ENCODE measurements at places on chromosomes 5 and 9. TPM values are rescaled to one million over a fixed set of nuclear protein-coding genes. Genes with fewer than 3 reads are reported as not detected.

Gene C8G
- 4.6 TPM for total RNA-seq

Gene ELAVL2
- 77.0 TPM for total RNA-seq

Gene C5orf52
- total RNA-seq = 62.0 TPM

Gene ARHGEF39
- total RNA-seq = 2.2 TPM

Gene DBH
- 0.06 TPM for total RNA-seq

Gene ELOVL7
- total RNA-seq = 2.4 TPM

Gene PAEP
- not detected for total RNA-seq

DNA sequence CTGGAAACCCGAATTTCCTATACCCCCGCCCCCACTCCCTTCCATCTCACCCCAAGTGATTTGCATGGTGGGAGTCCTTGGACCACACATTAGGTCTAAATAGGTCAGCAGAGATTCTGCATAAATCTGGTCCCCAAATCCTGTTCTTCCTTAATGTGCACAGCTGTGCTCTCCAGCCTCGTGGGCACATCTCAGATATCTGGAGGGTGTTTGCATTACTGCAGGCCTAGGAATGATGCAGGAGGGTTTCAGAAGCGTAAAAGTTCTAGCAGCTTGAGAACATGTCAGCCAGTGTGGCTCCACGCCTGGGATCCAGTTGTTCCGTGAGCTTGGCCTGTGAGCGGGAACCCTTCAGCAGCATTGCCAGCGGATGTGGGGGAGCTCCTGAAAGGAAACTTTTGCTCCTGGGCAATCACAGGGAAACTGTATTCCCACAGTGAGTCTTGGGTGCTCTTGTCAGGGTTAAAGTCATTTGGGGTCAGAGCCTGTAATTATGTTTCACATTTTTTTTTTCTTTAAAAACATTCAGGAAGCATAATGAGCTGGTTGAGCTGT, 12.9 kb downstream of the ARHGAP26 start:
- DNase-seq = peak; percentile 92

DNA sequence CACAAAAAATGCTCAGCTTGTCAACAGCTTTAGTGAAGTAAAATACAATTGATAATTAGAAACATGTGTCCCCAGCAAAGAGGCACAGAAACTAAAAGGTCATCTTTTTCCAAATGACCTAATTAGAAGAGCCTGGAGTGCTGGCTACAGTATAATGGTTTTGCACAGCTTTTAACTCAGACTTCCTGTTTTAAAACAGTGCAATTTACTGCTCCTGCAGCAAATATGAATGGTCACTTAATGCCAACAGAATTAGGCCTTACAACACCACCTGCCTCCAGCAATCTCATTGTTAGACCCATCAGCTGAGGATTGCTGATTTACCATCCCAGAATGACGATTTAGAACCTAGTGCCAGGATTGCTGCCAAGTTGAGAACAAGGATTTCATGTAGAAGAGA, 239.3 kb downstream of the CETN3 start:
- no peak for DNase-seq

DNA sequence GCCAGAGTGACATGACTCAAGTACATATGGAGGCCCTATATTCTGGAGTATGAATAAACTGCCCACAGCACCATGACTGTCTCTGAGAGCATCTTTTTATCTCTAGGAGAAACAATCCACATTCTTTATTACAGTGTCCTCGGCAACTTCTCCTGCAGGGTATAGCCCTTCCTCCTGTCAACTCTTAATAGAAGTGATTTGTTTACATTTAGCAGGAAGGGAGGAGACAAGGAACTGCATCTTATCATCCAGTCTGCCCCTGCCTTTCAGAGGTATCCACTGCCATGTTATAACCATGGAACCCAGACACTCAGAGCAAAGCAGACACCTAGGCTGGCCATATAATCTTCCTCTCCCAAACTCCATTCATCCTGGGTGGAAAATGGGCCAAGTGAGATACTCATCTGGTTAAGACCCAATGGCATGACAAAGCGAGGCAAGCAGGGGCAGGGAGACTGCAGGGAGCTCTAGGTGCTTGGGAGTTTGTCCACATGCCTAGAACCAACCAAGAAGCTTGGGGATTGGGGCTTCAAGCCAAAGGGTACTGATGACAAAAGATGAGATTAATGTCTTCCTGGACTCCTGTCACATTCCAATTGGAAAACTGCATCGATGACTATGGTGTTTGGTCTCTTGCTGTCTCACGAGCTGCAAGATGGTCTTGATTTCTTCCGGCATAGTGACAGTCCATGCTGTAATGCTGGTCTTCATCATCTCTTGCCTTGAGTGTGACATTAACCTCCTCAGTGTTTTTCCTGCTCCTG, 620.5 kb upstream of the KLF4 start:
- no peak for DNase-seq

GRCh38 chr9:125483697-125484096, 222.1 kb downstream of the GAPVD1 start:
- DNase-seq = no peak

GRCh38 chr9:125141251-125141650, 2.1 kb downstream of the SCAI start:
- DNase-seq = no peak

GRCh38 chr9:227860-228259, 13.2 kb downstream of the DOCK8 start:
- DNase-seq = no peak

GRCh38 chr9:96215841-96216240, 86.1 kb downstream of the HSD17B3 start:
- DNase-seq = no peak

- DNase-seq = no peak
Measured at GRCh38 chr5:65125591-65126541, 355.9 kb downstream of the ADAMTS6 start.

GRCh38 chr9:91445135-91445534, 21.5 kb upstream of the NFIL3 start:
- DNase-seq = no peak

DNA sequence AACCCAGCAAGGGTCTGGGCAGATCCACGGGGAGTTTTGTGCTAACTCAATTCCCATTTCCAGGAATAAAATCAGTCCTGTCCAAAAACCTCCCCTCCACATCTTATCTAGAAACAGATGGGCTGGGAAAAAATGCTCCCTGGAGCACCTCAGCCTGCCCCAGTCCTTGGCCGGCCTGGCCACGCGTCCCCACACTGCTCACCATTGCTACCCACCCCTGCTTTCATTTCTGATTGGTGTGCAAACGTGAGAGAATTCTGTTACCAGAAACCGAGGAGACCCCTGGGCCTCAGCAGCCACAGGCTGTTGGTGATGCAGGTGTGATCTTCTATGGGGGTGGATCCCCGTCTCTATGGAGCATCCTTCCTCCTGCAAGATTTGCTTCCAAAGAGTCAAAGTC, 38.0 kb upstream of the OLFM1 start:
- no peak for DNase-seq

DNA sequence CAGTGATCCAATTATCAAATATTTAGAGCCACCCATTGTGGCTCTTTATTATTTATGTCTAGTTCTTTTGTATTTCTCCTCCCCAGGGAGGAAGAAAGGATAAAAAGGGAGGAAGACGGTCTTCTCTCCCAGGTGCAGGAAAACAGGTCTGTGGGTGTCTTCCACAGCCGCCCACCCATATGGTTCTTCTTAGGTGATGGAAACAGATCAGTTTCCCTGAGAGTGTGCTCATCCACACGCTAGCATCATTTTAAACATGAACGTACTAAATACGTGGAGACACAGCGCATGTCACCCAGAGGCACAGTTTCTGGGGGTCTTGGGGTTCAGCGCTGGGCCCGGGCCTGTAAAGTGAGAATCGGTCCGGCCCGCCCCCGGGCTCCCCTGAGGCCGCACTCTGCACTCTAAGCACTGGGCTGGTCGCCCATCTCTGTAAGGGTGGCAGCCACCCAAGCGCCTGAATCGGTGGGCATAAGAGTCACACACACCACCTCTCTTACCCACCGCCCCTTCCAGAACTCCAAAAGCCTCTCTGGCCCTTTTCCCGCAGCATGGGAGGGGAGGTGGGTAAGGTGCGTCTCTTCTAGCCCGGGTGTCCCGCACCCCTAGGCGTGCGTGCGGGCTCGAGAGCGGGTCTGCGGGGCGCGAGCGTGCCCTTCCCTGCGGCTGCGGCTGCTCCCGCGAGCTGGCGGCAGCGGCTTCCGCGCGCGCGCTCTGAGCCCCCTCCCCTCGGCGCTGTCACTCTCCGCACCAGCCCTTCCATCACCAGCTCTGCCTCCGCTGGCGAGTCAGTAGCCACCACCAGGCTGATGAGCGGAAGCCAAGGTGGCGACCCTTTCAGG, 1.3 kb downstream of the PTCH1 start:
- DNase-seq = peak; percentile 44

DNA sequence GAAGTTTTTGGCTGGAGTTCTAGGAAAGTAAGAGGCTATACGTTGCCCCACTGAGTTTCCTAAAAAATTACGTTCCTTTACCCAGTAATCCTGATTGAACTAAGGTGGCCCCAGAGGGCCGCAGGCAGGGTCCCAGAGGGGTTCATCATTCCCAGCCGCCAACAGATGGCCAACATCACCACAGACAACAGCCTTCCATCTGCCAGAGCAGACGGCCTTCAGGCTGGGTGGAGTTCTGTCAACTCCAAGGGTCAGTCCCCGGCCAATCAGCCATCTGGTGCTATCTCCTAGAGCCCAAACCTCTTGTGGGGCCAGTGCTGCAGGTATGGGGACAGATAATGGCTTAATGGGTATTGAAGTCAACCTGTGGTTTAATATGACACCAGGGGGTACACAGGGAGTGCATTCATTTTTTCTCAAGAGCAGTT, 30.4 kb downstream of the TBC1D2 start:
- DNase-seq = no peak

DNA sequence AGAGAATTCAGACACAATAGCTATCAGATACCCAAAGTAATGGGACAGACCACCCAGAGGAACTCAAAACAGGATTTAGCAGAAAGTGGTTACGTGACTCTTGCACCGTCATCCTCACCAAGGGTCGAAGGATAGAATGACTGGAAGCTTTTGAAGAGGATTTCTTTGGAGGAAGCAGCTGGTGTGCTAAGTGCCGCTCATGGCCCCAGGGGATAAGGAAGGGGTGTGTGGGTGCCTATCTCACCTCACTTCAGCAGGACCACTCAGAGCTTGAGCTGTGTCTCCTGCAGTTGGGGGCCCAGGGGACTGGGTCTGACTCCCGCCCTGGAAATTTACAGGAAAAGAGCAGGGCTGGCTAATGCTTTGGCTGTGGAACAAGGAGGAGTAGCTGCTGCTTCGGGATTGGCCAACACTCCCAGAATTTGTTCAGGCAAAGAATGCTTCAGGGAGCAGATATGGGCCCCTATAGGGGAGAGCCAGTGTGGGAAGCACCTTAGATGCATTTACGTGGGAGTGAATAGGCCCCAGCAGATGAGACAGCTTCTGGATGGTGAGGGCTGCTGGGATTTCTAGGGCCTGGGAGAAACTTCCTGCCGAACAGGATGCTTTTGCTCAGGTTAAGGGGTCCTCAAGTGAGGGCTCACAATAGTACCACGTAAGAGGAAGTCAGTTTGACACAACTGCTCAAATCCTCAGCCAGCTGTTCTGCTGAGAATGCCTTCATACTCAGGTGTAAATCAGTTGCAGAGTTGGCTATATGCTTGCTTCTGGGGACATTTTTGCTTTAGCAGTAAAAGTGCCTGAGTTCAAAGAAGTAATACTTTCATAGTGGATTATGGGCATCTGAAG, 29.1 kb upstream of the TOMM5 start:
- no peak for DNase-seq

DNA sequence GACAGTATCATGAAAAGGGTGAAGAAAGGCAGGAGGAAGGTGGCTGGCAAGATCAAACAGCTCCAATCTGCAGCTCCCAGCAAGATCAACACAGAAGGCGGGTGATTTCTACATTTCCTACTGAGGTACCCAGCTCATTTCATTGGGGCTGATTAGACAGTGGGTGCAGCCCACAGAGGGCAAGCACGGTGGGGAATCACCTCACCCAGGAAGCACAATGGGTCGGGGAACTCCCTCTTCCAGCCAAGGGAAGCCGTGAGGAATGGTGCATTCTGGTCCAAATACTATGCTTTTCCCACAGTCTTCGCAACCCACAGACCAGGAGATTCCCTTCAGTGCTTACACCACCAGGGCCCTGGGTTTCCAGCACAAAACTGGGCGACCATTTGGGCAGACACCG, 66.8 kb downstream of the CAMSAP1 start:
- DNase-seq = no peak

DNA sequence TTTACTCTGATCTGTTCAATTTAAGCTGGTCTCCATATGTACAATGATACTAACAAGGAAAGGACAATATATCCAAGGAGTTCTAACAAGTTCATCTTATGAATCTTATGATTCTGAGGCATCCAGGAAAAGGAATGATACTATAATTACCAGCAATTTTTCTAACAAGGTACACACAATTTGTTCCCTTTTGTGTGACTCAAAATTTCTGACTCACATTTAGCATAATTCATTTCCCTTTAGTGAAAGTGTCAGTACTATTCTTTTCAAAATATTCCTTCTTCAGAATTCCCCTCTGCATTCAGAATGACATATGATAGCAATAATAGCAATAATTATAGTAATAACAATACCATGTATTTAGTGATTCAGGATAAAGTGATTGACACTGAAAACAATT, 594.8 kb downstream of the DMRTA1 start:
- DNase-seq = no peak

DNA sequence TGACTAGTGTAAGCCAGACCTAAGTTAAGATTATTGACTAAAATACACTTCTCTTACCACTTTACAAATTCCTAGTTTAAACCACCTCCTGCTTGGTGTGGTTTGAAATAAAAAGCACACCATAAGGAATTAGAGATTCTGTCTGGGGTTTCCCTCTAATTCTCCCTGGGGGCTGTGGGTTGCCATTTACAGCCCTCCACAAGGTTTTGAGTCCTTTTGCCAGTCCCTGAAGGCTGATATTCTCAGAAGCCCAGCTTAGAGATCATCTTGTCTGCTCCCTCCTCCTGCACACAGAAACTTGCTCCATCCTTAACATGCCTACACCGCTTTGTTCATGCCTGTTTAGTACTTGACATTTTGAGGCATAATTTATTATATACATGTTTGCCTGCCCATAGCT, 7.2 kb upstream of the LMNB1 start:
- no peak for DNase-seq

- no peak for DNase-seq
Measured at GRCh38 chr9:72333197-72333596, 31.8 kb downstream of the ZFAND5 start.

Measured in testis (tissue), 5 donors.